Ovary (tissue), 10 donors: ENCODE measurements at places on chromosomes 2 and 18. TPM values are rescaled to one million over a fixed set of nuclear protein-coding genes. Genes with fewer than 3 reads are reported as not detected.

The HOXD12 gene
- total RNA-seq = not detected

The TLX2 gene
- not detected for total RNA-seq

The GALNT13 gene
- total RNA-seq = 1.5 TPM

DNA sequence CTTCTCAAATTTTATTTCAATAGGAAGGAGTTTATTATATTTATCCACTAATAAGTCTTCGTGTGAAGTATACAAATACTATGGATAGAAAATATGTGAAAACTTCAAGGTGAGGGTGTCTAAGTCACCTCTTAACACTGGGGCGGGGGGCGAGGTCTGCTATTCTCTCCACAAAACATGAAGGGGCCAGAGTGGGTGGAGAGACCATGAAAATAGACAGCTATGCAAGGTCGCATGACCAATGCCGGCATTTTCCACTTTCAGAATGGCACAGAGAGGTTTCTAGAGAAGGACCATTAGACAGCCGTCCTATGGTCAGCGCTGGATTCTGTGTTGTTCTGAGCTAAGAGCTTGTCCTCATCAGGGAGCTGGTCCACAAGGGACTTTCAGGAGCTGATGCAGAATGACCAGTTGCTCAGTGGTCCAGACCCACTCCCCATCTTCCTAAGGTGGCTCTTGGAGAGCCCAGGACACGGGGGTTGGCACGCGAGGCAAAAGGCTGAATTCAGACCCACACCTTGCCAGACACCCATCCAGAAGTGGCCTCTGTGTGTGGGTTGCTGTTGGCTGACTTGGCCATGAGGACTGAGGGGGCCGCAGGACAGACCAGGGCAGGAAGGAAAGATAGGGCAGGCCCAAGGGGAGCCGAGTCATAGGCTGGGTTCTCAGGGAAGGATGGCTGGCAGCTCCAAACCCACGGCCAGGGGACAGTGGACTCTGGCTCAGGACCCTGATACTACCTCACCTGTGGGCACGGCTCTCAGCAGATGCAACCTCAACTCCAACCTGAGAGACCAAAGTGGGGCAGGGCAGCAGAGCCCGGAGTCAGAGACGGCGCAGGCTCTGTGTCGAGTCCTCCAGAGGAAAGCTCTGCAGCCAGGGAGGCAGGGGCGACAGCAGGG, 69.8 kb downstream of the NDUFA10 start:
- DNase-seq = no peak
- peaks cover 18% of the 10 kb centered on the region for H3K4me1 ChIP-seq
- H3K27ac ChIP-seq = no peak overlapping the region

DNA sequence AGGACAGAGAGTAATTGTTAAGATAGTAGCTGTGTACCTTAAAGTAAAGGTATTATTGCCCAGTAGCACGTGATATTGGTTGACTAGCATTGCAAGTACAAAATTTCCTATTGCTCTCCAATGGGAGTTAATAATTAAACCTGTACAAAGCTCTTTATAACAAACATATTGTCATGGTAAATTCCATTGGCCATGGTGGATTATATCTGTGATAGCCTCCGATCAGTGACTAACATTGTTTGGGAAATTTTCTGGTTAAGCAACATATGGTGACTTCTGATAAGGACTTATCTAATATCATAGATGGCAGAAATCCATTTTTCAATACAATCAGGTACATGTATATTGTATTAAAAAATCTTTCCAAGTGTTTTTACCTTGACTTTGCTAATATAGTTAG, 360.8 kb downstream of the DCC start:
- H3K4me3 ChIP-seq = no peak overlapping the region
- no peaks in the 10 kb centered on the region for H3K36me3 ChIP-seq

GRCh38 chr2:106358521-106358920, 109.7 kb downstream of the RGPD3 start:
- H3K36me3 ChIP-seq = no peaks in the 10 kb centered on the region
- no peak overlapping the region for H3K27ac ChIP-seq
- no peak overlapping the region for H3K4me3 ChIP-seq
- no peak for DNase-seq

DNA sequence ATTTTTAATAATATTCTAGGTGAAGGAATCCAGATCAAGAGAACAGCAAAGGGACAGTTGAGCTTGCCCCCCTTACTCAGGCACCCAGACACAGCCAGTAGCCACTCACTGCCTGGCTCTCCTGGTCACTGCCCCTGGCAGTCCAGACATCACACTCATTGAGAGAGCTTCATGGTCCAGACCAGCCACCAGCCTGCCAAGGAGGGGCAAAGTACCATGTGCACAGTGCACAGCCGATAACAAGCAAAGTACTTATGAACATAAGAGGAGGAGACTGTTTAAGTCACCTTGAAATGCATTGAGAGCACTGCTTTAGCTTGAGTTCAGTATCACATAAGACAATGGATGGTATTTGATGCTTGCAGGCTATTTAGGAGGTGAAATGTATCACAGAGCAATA, 21.6 kb upstream of the CYRIA start:
- no peak overlapping the region for H3K4me3 ChIP-seq
- no peaks in the 10 kb centered on the region for H3K4me1 ChIP-seq
- no peak for DNase-seq
- no peaks in the 10 kb centered on the region for H3K27me3 ChIP-seq
- no peaks in the 10 kb centered on the region for H3K36me3 ChIP-seq
- H3K27ac ChIP-seq = no peak overlapping the region

- no peaks in the 10 kb centered on the region for H3K36me3 ChIP-seq
- no peak for DNase-seq
- no peaks in the 10 kb centered on the region for H3K27me3 ChIP-seq
- H3K27ac ChIP-seq = no peak overlapping the region
Measured at GRCh38 chr2:212299943-212300342, 238.7 kb downstream of the ERBB4 start.

DNA sequence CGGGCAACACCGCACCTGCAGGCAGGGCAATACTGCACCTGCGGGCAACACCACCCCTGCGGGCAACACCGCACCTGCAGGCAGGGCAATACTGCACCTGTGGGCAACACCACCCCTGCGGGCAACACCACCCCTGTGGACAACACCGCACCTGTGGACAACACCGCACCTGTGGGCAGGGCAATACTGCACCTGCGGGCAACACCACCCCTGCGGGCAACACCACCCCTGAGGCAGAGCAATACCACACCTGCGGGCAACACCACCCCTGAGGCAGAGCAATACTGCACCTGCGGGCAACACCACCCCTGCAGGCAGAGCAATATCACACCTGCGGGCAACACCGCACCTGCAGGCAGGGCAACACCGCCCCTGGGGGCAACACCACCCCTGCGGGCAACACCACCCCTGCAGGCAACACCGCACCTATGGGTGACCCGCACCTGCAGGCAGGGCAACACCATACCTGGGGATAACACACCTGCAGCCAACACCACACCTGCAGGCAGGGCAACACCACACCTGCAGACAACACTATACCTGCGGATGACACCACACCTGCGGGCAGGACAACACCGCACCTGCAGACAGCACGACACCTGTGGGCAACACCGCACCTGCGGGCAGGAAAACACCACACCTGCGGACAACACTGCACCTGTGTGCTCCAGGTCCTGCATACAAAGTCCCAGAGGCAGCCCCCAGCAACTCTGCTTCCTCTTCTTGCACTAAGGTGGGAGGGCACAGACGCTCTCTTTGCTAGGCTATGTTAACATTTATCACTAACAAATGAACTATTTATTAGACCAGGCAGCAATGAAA, 57.7 kb downstream of the EIPR1 start:
- H3K27me3 ChIP-seq = no peaks in the 10 kb centered on the region
- no peak overlapping the region for H3K4me3 ChIP-seq
- H3K27ac ChIP-seq = no peak overlapping the region

DNA sequence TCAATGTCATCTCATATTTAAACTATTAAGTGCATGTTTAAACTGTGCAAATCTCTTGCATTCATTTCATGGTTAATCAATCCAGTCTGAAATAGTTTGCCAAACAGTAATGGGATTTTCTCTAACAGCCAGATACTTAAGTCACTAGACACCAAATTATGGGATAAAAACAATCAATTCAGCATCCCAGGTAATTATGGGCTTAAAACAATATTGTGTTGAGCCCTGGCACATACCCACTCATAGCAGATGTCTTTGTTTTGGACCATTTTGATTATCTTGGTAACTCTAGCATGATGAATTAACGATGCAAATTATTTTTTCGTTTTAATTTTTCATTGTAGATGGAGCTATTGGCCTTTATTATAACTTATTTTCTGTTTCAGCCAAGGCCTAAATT, 118.5 kb upstream of the CD302 start:
- H3K27ac ChIP-seq = no peak overlapping the region
- H3K4me1 ChIP-seq = no peaks in the 10 kb centered on the region
- no peak overlapping the region for H3K4me3 ChIP-seq
- no peaks in the 10 kb centered on the region for H3K27me3 ChIP-seq
- no peak for DNase-seq
